NCI-H2029 (cell line): ENCODE measurements at places on chromosomes 2 and 18.

- no peak for DNase-seq
Measured at GRCh38 chr2:27638709-27639108, 9.9 kb downstream of the GPN1 start.

GRCh38 chr2:204312105-204312504 is 233.2 kb upstream of the PARD3B start:
- no peak for DNase-seq

- DNase-seq: no peak
Measured at GRCh38 chr2:219285894-219286425, 6.8 kb downstream of the DNAJB2 start.

DNA sequence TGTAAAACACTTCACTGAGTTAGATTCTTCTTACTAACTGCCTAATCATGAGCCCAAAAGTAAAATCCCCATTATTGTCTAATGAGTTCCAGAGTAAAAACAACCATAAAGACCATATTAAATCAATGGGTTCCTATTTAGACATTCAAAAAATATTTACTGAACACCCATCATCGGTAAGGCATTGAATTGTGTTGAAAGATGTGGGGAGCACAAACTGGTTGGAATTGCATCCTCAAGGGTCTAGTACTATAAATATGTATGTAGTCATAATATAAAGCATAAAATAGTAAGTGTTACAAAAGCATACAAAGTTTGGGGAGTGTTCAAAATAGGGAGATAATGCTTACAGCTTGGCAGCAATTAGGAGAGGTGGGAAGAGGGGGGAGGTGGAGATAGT is 3.0 kb upstream of the MARCHF4 start:
- no peak for DNase-seq

DNA sequence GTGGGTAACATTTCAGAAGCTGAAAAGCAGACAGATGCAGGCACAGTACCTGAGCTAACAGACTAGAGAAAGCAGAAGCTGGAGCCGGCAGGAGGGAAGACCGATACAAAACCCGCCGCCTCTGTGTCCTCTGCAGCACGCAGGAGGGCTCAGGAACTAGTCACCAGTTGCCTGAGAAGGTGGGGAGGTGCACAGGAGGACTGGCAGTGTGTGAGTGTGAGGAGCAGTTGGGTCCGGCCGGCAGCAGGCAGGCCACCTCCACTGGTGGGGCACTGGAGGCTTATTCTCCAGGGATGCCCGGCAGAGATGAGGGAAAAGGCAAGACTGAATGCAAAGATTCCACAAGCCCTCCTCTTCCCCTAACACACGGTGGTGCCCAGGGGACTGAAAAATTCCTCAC is 18.2 kb downstream of the ERCC3 start:
- DNase-seq: no peak

DNA sequence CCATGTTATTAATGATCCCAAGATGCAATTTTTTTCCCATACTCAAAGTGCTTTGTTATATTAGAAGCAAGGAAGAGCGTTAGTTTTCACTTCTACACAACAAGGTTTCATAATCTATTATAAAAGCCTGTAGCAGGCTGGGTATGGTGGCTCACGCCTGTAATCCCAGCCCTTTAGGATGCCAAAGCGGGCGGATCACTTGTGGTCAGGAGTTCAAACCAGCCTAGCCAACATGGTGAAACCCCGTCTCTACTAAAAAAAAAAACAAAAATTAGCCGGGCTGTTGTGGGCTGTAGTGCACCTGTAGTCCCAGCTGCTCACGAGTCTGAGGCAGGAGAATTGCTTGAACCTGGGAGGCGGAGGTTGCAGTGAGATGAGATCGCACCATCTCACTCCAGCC is 19.0 kb upstream of the SERPINB2 start:
- DNase-seq: no peak

DNA sequence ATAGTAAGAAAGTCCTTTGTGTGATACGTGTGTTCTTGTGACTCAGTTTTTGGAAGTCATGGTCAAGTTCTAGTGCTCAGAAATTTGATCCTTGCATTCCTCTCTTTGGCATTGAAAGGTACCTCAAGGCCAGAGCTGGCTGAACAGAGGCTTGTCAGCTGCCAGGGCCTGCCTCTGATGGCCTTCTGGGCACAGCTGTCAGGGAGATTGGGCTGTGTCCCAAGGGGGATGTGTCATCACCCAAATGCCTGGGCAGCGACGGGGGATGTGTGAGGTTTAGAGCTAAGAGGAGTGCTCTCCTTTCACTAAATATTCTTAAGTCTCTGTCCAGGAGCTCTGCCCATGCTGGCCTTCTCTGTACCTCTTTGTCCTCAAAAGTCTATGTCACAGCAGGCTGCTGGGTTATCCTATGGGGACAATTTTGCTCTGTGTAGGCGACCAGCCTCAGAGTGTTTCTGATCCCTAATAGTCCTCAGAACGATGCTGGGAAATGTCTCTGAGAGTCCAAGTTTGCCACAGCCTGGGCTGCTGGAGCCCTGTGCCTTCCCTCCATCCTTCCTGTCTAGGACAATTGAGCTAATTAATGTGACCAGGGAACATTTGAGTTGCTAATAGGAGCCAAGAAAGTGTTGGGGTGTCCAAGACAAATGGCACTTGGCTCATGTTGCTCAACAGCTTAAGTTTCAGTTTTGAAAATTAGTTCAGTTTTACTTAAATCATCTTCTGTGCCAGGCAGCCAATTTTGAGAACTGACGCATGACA is 115.4 kb upstream of the ZNF521 start:
- no peak for DNase-seq

- DNase-seq: no peak
Measured at GRCh38 chr2:73385123-73385503, 523 bp upstream of the ALMS1 start.

- DNase-seq: no peak
Measured at GRCh38 chr2:164080486-164080885, 344.7 kb upstream of the FIGN start.

DNA sequence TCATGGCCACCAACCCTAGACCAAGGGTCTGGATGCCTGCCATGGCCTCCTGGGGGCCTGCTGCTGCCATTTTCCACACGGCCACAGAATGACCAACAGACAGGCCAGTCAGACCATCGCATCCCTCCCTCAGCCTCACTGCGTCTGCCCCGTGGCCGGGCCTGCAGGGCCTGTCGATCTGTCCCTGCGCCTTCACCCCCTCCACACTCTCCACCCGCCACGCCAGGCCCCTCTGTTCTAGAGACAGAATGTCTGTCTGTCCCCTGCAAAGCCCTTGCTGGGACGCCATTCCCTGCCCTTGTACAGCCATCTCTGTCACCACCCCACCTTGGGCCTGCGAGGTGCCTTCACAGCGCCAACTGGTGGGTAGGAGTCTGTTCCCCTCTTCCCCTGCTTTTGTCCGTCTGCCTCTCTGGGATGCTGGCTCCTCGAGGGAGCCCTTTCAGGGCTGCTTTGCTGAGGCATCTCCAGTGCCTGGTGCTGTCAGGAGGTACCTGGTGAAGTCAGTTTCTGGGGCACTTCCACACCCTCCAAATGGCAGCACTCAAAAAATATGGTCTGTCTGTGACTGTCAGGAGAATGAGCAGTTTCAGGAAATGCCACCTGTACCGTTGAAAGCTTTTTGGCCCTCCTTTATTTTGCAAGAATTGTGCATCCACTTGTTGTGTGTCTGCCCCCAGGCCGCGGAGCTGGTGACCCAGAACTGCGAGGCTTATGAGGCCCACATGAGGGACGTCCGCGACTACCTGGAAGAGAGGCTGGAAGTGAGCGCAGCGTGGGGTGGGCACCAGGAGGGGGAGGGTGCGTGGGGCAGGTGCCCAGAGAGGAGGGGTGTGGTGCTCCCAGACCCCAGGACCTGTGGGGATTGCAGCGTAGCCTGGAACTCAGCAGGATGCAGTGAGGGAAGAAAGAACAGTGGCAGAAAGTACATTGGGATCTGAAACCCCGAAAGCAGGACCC is 6.7 kb upstream of the ESPNL start:
- no peak for DNase-seq

GRCh38 chr18:35564795-35565453 is 16.6 kb upstream of the GALNT1 start:
- no peak for DNase-seq

DNA sequence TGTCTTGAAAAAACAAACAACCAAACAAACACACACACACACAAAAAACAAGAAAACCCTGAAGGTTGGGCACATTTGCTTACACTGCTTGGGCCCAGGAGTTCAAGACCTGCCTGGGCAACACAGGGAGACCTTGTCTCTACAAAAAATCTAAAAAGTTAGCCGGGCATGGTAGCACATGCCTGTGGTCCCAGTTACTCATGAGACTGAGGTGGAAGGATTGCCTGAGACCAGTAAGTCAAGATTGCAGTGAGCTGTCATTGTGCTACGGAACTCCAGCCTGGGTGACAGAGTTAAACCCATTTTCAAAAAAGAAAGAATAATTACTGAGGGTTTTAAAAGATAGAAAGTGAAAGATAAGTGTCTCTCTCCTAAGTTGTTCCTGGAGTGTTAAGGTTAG is 103.4 kb downstream of the MBD5 start:
- no peak for DNase-seq

GRCh38 chr2:12008425-12009061 is 262.1 kb downstream of the LPIN1 start:
- DNase-seq: no peak

- DNase-seq: no peak
Measured at GRCh38 chr2:70816726-70817125, 3.7 kb downstream of the CLEC4F start.

- peak; percentile 40 for DNase-seq
Measured at GRCh38 chr2:178761759-178762371, 45.4 kb downstream of the TTN start.

- DNase-seq: no peak
Measured at GRCh38 chr2:120452131-120452530, 106.2 kb downstream of the INHBB start.

DNA sequence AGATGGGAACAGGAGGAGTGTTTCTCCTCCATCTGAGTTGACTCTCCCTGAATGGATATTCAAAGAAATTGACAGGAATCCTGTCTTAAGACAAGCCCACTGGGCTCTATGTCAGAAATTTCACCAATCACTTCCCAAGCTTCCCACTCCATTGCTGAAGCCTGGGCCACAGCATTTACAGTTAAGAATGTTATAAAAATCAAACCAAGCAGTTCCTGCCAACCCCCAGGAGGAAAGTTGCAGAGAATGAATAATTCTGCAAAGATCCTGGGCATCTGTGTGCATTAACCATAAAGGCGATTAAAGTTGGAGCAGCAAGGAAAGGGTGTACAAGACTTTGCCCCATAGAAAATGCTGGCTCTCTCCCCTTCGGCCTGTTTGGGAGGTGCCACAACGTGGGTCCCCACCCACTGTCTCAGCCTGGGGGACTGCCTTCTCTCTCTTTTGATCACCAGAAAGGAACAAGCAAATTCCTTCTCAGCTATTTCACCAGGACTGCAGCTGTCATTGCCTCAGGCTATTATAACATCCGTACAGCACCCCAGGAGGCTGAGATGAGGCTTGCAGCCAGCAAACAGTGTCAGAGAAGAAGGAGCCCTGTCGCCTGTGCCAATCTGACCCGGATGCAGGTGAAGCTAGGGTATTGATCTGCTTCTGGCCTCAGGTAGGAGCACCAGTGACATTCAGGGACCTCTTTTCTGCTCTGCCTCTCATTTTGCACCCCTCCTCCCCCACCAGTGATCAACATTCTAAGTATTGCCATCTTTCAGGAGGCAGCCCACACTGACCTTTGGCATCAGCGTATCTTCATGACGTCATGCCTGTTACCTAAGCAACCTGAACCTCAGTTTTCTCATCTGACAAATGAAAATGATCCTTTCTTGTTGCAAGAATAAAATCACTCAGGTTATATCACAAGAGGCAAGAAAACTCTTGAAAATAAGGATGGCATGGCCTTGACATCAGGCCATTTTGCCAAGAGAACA is 219.0 kb downstream of the SH3BP4 start:
- peak; percentile 25 for DNase-seq

DNA sequence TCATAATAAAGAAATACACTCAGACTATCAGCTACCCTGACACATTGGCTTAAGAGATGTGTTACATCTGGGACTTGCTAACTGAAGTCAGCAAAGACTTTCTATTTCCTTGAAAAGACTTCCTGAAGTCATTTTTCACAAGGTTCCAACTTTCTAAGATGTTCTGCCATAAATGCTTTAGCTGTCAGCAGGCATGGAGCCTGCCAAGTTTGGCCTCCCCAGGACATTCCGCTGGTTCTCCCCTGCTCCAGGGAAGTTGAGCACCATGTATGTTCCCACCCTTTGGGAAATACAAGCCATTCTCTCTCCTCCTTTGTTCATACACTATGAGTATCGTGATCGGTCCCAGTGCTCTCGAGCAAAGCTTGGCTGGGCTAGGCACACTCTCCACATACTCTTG is 202.7 kb upstream of the CCDC68 start:
- no peak for DNase-seq

DNA sequence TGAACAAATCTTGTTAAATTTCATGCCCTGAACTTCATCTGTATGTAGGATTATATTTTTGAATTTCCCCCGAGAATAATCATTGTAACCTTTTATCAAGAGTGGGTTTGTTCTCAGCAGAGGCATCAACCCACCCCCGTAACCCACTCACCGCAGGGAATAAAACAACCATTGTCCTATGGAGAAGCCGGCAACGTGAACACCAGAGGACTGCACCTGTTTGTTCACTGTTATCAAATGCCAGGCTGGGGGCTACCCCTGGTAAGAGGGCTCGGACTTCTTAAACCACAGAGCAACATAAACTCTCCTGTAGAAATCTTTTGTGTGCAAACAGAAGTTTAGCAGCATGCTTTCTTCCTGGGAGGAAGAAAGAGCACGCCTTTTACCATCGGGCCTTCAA is 610.4 kb downstream of the ERBB4 start:
- DNase-seq: no peak

- DNase-seq: no peak
Measured at GRCh38 chr2:137357634-137358033, 592.3 kb downstream of the THSD7B start.
